Stimulated activated CD8-positive, alpha-beta memory T cell treated with anti-CD3 and anti-CD28 coated beads, Interleukin-7, amount 100 ng/mL, for 1 hour (primary cell): ENCODE measurements at places on chromosomes 7 and 10.

- no peak for DNase-seq
Observed at GRCh38 chr7:41730161-41730560, 27.3 kb upstream of the INHBA start.

GRCh38 chr10:11104772-11105675, 87.4 kb downstream of the CELF2 start:
- DNase-seq, result no peak

- DNase-seq, result no peak
Observed at GRCh38 chr10:100751211-100751933, 6.0 kb downstream of the PAX2 start.

- peak; percentile 92 for DNase-seq
Observed at GRCh38 chr7:76317782-76318487, 15.5 kb downstream of the HSPB1 start.

DNA sequence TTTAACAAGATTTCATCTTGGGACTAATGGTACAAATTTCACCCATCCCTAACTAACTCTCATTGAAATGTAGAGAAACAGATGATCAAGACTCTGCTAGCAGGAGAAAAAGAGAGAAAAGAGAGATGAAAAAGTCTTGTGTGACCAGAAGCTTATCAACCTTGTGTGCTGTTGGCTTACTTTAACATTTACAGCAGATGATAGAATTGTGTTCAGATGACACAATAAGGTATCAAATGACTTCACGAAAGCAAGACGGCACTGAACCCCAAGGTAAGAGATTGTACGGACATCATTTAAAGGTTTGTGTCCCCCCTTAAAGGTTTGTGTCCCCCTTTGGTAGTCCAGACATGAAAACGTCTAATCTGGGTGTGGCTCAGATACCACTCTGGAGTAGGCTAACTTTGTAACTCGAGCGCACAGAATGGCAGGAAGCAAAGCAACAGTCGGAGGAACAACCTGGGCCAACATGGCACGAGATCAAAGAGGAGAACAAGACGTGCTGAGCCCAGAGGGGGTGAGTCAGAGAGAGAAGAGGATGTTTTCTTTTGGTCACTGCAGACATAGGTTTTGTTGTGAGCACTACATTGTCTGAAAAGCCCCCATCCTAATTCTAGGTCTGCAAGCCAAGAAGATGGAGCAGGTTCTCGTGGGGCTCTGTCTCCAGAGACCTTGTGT, 10.4 kb upstream of the LMBR1 start:
- DNase-seq, result no peak

- no peak for DNase-seq
Observed at GRCh38 chr7:29946428-29947186, 43.0 kb downstream of the SCRN1 start.

GRCh38 chr7:131637859-131638258, 81.4 kb upstream of the PODXL start:
- no peak for DNase-seq

- no peak for DNase-seq
Observed at GRCh38 chr10:51691135-51691534, 8.3 kb downstream of the CSTF2T start.

GRCh38 chr7:111485701-111486380, 76.5 kb downstream of the IMMP2L start:
- DNase-seq, result no peak

DNA sequence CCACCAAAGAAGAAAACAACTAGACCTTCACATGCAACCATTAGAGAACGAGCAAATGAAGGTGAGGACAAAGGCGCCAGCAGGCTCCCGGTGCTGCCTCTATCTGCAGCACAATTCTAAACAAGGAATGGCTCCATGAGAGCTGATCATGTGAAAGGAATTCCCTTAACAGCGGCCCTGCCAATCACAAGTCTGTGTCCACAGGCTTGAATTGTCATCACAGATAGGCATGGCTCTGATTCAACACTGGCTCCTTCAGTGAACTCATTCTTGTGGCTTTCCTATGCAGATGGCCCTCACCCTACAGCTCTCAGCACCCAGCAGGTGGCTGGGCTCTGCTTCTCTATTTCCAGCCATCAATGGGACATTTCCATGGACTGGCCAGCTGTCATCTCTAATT, 36.2 kb downstream of the LAMB1 start:
- DNase-seq, result no peak

DNA sequence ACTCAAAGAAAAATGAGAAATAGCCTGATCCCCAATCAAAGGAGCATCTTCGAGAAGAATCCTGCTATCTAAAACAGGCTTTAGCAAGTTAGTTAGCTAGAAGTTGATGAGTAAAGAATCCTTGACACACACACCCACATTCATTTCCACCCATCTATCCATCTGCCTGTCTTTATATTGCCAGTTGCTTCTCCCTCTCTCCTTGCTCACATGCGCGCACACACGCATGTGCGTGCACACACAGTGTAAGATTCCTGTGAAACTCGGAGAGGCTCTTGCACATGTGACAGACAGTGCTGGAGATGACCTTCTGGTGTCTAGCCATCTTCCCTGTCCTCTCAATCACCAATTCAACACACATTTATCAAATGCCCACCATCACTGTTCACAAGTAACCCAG, 393.3 kb downstream of the PLXNA4 start:
- DNase-seq, result no peak

- DNase-seq, result no peak
Observed at GRCh38 chr10:34506786-34507185, 308.3 kb downstream of the PARD3 start.

GRCh38 chr10:133464582-133465031, 10.9 kb downstream of the SCART1 start:
- no peak for DNase-seq
